GM23248 (cell line): ENCODE measurements at places on chromosomes 6 and 20. TPM values are rescaled to one million over a fixed set of nuclear protein-coding genes. Genes with fewer than 3 reads are reported as not detected.

The HEBP2 gene
- total RNA-seq, result 32.4 and 62.8 TPM in 2 replicates

The TGM6 gene
- total RNA-seq, result not detected in 2 replicates

The ENPP4 gene
- total RNA-seq, result 0.63 and 1.9 TPM in 2 replicates

The KLC4 gene
- 15.0 and 32.2 TPM in 2 replicates for total RNA-seq

DNA sequence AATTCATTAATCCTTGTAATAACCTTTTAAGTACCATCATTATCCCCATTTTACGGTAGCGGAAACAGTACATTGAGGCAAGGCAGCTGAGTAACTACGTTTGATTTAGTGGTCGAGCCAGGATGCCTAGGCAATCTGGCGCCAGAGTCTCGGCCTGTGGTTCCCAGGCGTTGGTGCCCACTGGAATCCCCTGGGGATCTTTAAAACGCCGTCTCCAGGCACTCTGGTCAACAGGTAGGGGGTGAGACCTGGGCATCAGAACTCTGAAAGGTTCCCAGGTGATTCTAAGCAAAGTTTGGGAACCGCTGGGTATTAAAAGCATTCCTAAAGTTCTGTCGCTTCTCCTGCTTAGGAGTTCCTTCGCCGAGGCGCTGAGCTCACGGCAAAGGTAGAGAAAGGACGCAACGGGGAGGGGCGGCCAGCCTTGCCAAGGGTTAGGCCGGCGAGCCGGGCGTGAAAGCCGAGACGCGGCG, 939 bp downstream of the DTNBP1 start:
- 0 out of 2 replicates have a peak, but pooled peaks cover 3% of the 10 kb centered on the region for H3K4me1 ChIP-seq
- DNase-seq, result peak; percentile 20
- no peak overlapping the region for H3K27ac ChIP-seq
- peak overlapping the region; percentile 80 for H3K4me3 ChIP-seq
- no peaks in the 10 kb centered on the region for H3K27me3 ChIP-seq

- H3K27me3 ChIP-seq, result peaks cover 73% of the 10 kb centered on the region
- DNase-seq, result no peak
- H3K27ac ChIP-seq, result no peak overlapping the region
- H3K36me3 ChIP-seq, result no peaks in the 10 kb centered on the region
These were observed 6.4 kb upstream of the TRIM40 start for GRCh38 chr6:30129265-30130178.

DNA sequence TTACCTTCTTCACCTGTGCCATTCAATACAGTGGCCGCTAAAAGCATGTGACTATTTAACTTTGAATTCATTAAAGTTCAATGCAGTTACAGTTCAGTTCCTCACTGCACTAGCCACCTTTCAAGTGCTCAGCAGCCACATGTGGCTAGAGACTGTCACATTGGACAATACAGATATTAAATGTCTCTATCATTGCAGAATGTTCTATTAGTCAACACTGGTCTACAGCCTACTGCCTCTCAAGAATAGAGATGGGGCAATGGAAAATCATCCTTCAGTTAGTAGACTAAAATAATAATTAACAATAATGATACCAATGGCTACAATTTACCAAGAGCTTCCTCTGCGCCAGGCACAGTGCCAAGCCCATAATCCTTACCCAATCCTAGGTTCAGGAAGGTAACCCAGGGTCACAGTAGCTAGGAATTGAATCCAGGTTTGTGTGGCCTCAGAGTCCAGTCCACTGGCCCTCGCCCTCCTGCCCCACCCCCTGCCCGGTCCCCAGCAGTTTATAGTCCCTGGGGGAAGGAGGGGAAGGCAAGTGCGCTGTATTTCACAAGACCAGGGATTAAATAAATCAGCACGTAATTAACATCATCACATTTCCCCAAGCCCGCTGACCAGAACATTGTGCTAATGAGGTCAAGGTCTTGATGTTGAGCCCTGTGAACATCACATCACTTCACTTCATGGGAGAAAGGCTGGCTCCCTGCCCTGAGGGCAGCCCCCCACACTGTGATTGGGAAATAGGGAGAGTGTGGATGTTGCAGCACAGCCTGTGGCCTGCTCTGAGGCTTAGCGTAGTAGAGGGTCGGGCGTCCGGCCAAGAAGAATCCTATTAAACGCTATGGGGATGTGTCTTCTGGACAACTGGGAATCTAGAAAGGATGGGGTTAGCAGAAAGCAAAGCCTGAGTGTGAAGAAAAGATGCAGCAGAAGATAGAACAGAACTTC, 147.2 kb downstream of the VEGFA start:
- H3K27me3 ChIP-seq, result no peaks in the 10 kb centered on the region
- no peaks in the 10 kb centered on the region for H3K36me3 ChIP-seq
- H3K27ac ChIP-seq, result peak overlapping the region; percentile 18; the same call in 1 of the 2 replicates
- no peak overlapping the region for H3K4me3 ChIP-seq
- H3K4me1 ChIP-seq, result peaks cover 25% of the 10 kb centered on the region

DNA sequence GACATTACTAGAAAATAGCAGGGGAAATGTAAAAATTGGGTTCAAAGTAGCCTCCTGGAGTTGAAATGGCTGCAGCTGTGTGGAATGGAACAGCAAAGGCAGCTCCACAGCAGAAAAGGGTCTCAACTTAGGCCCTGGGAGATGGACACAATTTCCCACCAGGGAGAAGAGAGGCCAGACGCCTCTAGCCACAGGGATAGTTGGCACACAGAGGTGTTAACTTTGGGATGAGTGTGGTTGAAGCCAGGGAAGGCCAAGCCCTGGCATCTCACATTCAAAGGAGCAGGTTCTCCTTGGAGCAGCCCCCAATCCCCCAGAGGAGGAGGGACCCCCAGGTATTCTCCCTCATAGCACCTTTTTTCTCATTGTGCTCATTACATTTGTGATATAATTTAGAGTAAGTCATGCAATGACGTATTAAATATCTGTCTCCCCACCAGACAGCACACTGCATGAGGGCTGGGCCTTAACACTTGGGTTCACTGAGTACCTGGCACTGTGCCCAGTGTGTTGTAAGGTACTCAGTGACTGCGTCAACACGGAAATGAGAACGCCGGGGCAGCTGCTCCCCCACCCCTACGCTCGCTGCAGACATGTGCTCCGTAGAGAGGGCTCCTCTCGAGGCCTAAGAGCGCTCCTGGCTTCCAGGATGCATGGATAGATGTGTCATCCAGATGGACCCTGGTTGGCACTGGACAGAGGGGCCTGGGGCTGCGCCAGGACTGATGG, 76.0 kb upstream of the CD93 start:
- no peak overlapping the region for H3K27ac ChIP-seq
- no peak for DNase-seq
- H3K36me3 ChIP-seq, result no peaks in the 10 kb centered on the region
- no peaks in the 10 kb centered on the region for H3K27me3 ChIP-seq
- H3K4me1 ChIP-seq, result peaks cover 26% of the 10 kb centered on the region

DNA sequence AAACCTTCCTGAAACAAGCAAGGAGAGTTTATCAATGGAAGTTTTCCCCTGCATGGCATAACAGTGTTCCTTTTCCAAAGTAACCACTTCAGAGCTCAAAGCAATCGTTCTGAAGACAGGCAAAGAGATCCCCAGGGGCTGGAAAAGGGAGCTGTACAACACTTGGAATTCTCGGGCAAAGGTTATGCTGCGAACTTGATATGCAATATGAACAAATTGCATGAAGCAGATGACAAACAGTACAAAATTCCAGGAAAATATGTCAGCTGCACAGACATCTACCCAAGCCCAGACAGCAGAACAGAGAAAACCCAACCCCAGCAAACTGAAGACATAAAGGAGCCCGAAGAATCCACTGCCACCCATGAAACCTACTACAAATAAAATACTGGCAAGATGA, 18.4 kb downstream of the POPDC3 start:
- H3K4me1 ChIP-seq, result peaks cover 16% of the 10 kb centered on the region
- H3K36me3 ChIP-seq, result peaks cover 31% of the 10 kb centered on the region; the same call in 1 of the 2 replicates
- DNase-seq, result no peak
- H3K27me3 ChIP-seq, result no peaks in the 10 kb centered on the region

GRCh38 chr6:61977947-61978346, 308.1 kb downstream of the KHDRBS2 start:
- no peaks in the 10 kb centered on the region for H3K36me3 ChIP-seq
- H3K4me3 ChIP-seq, result no peak overlapping the region
- no peak for DNase-seq
- H3K27me3 ChIP-seq, result no peaks in the 10 kb centered on the region
- H3K4me1 ChIP-seq, result no peaks in the 10 kb centered on the region

GRCh38 chr6:11595903-11596302, 58.4 kb downstream of the TMEM170B start:
- H3K4me1 ChIP-seq, result no peaks in the 10 kb centered on the region
- H3K27me3 ChIP-seq, result no peaks in the 10 kb centered on the region
- H3K36me3 ChIP-seq, result no peaks in the 10 kb centered on the region
- H3K27ac ChIP-seq, result no peak overlapping the region
- no peak for DNase-seq

DNA sequence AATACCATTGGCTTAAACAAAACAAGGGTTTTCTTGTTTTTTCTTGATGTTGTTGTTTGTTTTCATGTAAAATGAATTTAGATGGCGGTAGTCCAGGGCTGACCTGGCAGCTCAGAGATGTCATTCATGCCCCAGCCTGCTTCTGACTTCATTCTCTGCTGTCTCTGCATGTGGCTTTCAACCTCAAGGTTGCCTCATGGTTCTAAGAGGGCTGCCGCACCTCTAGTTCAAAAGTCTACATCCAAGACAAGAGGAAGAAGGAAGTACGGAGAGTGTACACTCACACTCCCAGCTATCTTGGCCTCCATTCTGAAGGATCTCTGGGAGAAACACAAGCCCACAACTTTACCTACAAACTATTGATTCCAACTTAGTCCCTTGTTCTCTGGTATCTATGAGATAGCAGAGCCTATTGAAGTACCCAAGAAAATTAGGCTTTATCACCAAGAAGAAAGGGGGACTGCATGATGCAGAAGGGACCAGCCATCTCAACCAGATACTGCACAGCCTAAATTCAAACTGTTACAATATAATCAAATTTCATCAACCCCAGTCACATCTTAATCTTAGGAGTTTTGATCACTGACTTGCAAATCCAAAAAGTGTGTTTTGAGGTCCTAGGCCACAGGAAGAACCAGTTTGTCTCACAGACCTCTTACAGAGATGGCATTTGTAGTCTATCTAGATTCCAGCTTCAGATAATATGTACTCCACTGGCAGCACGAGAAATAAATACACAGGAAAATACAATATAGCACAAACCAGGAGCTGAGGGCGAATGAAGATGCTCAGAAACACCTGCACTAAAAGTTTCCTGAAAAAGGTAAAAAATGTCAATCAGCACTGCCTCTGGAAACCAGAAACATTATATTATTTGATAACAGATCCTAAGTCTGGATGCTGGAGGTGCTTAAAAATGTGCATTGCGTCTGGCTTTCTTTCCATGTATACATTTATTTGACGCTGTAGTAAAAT, 866 bp upstream of the BTN3A3 start:
- peak overlapping the region; percentile 100 for H3K4me3 ChIP-seq
- H3K36me3 ChIP-seq, result no peaks in the 10 kb centered on the region
- peak; percentile 21 for DNase-seq

- DNase-seq, result no peak
- H3K4me1 ChIP-seq, result no peaks in the 10 kb centered on the region
- peaks cover 18% of the 10 kb centered on the region for H3K36me3 ChIP-seq
- no peak overlapping the region for H3K27ac ChIP-seq
- H3K4me3 ChIP-seq, result no peak overlapping the region
These were observed 445.0 kb downstream of the UTRN start for GRCh38 chr6:144730088-144730645.

DNA sequence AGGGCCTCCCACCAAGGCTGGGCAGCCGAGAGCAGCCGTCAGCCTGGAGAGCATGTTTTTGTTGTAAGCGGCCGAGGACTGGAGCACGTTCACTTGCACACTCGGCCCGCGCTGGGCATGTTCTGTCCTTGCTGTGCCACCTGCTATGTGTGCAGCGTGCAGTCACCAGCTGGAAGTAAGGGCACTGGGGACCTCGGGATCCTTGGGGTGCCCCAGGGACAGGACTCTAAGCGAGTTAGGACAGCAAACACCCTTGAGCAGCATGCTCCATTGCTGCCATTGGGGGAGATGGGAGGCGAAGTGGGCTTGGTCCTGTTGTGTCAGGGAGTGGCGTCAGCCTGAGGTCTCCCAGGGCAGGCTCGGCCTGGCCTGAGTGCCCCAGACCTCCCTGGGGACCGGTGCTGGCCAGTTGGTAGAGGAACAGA, 18.6 kb downstream of the DYNLT1 start:
- no peak overlapping the region for H3K4me3 ChIP-seq
- 0 out of 2 replicates have a peak, but pooled peaks cover 4% of the 10 kb centered on the region for H3K36me3 ChIP-seq
- no peaks in the 10 kb centered on the region for H3K27me3 ChIP-seq
- H3K27ac ChIP-seq, result no peak overlapping the region
- no peak for DNase-seq

DNA sequence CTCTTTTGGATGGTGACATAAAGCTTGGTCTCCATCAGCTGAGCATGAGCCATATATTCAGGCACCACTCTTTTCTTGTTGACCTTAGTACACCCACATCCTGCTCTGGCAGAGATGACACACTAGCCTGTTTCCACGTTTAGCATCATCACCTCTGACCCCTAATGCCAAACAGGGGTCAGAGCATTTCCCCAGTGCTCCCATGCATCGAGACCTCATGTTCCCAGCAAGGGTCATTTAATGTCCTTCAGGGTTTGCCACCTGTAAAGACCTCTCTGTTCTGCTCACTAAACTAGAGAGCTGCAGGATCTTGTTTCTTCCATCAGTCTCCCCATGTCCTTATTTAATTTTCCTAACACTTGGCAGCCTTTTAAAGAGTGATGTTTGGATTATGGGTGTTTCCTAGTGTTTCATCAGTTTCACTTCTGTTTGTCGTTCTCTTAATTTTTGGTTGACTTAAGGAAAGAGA, 97.5 kb downstream of the AIG1 start:
- H3K4me1 ChIP-seq, result peaks cover 45% of the 10 kb centered on the region
- no peaks in the 10 kb centered on the region for H3K36me3 ChIP-seq
- no peaks in the 10 kb centered on the region for H3K27me3 ChIP-seq
- DNase-seq, result peak; percentile 50
- peak overlapping the region; percentile 20; the same call in 1 of the 2 replicates for H3K27ac ChIP-seq

DNA sequence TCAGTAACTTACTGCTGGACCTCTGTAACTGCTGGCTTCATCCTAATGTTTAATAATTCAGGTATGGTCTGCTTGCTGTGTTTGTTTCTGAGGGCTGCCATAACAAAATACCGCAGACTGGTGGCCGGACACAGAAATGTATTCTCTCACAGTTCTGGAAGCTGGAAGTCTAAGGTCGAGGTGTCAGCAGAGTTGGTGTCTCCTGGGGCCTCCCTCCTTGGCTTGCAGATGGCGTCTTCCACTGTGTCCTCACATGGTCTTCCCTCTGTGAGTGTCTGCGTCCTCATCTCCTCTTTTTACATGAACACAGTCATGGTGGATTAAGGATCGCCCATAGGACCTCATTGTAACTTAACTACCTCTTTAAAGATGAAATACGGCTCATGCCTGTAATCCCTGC, 389.7 kb upstream of the JARID2 start:
- peaks cover 9% of the 10 kb centered on the region; the same call in 1 of the 2 replicates for H3K4me1 ChIP-seq
- H3K4me3 ChIP-seq, result no peak overlapping the region
- no peaks in the 10 kb centered on the region for H3K27me3 ChIP-seq
- H3K36me3 ChIP-seq, result no peaks in the 10 kb centered on the region

- no peak overlapping the region for H3K27ac ChIP-seq
- no peak overlapping the region for H3K4me3 ChIP-seq
- peaks cover 45% of the 10 kb centered on the region for H3K4me1 ChIP-seq
- H3K36me3 ChIP-seq, result peaks cover 6% of the 10 kb centered on the region; the same call in 1 of the 2 replicates
These were observed 64.2 kb upstream of the SUPT3H start for GRCh38 chr6:45441851-45442453.

GRCh38 chr6:2094642-2095041, 150.8 kb downstream of the GMDS start:
- H3K4me1 ChIP-seq, result no peaks in the 10 kb centered on the region
- no peak for DNase-seq
- H3K27me3 ChIP-seq, result no peaks in the 10 kb centered on the region
- no peak overlapping the region for H3K27ac ChIP-seq

- no peak for DNase-seq
- no peak overlapping the region for H3K4me3 ChIP-seq
- H3K36me3 ChIP-seq, result no peaks in the 10 kb centered on the region
- peaks cover 6% of the 10 kb centered on the region for H3K27me3 ChIP-seq
These were observed 265.3 kb upstream of the BMP2 start for GRCh38 chr20:6502219-6502618.
